Lung (tissue), 17 donors: ENCODE measurements at places on chromosomes 5 and 9. TPM values are rescaled to one million over a fixed set of nuclear protein-coding genes. Genes with fewer than 3 reads are reported as not detected.

The PCDHB16 gene
- 3.6 TPM for total RNA-seq

The OR1J2 gene
- not detected for total RNA-seq

The UAP1L1 gene
- total RNA-seq = 12.2 TPM

The SPINK7 gene
- total RNA-seq = not detected

The CWC27 gene
- total RNA-seq = 21.2 TPM

The SLC30A5 gene
- 47.5 TPM for total RNA-seq
